ENCODE measurements at places on chromosomes 4 and X. TPM values are rescaled to one million over a fixed set of nuclear protein-coding genes. Genes with fewer than 3 reads are reported as not detected.

MSMO1 gene
- total RNA-seq = 95.4 TPM

GAGE12H gene
- not detected for total RNA-seq

GRCh38 chrX:101230636-101231035, 11.1 kb downstream of the DRP2 start:
- DNase-seq = peak; percentile 7

DNA sequence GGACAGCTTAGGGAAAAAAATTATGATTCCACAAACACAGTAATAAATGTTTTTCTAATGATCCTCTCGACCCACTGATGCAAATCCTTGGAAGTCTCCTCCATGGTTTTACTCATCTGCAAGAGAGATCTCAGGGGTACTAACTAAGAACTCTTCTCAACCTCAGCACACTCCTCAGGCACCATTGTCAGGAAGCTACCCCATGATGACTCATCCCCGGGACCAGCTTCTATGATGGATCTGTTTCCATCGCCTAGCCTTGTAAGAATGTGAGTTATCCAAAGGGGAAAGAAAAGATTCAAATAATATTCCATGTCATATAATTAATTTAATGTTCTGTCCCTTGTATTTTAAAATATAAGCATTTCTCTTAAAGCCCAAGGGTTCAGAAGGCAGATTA, 816.1 kb upstream of the IGFBP7 start:
- DNase-seq = no peak

- DNase-seq = no peak
These were observed 107.8 kb downstream of the STOX2 start for GRCh38 chr4:184012937-184013336.

GRCh38 chr4:10747186-10747585, 62.6 kb upstream of the CLNK start:
- no peak for DNase-seq

- DNase-seq = no peak
These were observed 23.1 kb downstream of the CORIN start for GRCh38 chr4:47814618-47815295.

Data from RPMI7951 (cell line).